GF-D8 (cell line): ENCODE measurements at places on chromosomes 12 and 14.

GRCh38 chr14:45114327-45114726, 20.0 kb downstream of the FKBP3 start:
- no peak for DNase-seq

DNA sequence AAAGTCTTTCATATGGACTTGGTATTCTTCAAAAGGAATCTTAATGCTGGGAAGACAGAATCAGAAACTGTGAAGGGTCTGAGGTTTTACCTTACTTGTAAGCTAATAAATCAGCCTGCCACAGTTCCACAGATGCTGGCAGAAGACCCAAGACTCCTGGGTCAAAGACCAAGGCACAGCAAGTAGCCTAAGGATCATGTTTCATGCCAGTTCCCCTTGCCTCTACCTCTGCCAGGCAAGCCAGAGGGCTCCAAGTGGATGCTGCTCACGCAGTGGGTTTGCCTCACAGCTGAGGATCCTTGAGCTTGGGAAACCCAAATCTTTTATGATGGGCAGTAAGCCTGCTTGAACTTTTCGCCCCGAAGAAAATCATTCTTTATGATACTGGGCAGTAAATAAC, 15.2 kb upstream of the RXYLT1 start:
- DNase-seq = no peak

- no peak for DNase-seq
Observed at GRCh38 chr12:6452944-6453630, 1.2 kb downstream of the TAPBPL start.

- no peak for DNase-seq
Observed at GRCh38 chr12:13425766-13426165, 229.2 kb downstream of the EMP1 start.

GRCh38 chr14:100085462-100085861, 20.2 kb downstream of the EVL start:
- no peak for DNase-seq

DNA sequence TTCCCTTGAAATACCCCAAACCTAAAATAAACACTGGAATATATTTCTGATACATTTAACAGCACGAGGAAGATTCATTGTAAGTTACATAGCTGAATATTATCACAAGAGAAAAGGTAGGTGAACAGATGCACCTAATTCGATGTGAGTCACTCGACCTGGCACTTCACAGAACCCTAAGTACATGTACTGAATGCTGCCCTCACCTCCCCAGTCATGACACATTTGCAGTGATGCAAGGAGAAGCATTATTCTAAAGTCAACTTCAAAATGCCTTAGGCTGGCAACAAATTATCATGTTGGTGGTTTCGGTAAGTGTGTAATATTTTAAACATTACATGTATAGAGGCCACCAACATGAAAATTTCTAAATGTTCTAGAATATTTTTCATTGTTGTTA, 35.2 kb upstream of the TMTC2 start:
- no peak for DNase-seq

- DNase-seq = no peak
Observed at GRCh38 chr12:59820594-59821011, 224.8 kb downstream of the SLC16A7 start.

- DNase-seq = no peak
Observed at GRCh38 chr12:129202109-129202814, 349.0 kb downstream of the GLT1D1 start.
